Liver (tissue), 10 donors: ENCODE measurements at places on chromosomes 2 and 18. TPM values are rescaled to one million over a fixed set of nuclear protein-coding genes. Genes with fewer than 3 reads are reported as not detected.

DNA sequence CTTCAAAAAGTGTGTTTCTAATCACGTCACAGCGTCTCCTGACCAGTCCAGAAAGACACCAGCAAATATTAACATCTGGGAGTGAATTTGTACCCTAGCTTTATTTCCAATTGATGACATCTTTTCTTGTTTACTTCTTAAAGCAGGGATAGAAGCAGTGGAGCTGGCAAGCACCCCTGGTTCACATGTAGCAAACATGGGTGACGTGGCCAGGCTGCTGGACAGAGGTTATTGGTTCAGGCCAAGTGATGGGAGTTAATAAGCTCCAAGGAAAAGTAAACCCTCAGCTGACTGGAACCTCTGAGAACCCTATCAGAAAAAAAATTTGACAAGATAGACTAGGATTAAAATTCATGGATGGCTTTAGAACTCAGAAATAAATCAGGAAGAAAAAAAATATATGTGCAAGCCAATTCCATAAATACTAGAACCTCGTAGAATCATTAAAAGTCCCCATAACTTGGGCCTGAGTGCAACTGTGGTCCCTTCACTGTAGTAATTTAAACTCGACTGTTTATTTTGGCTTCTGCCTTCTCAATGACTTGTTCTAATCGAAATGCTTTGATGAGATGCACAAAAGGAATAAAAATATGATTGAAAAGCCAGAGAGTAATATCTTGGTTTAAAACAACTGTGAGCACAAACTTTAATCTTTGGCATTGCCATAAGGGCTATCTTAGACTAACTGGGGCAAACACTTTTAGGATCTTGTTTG is 121.5 kb upstream of the CTAGE1 start:
- H3K27ac ChIP-seq: peak overlapping the region; percentile 41
- peaks cover 8% of the 10 kb centered on the region for H3K4me1 ChIP-seq
- H3K4me3 ChIP-seq: no peak overlapping the region
- no peak for DNase-seq

DNA sequence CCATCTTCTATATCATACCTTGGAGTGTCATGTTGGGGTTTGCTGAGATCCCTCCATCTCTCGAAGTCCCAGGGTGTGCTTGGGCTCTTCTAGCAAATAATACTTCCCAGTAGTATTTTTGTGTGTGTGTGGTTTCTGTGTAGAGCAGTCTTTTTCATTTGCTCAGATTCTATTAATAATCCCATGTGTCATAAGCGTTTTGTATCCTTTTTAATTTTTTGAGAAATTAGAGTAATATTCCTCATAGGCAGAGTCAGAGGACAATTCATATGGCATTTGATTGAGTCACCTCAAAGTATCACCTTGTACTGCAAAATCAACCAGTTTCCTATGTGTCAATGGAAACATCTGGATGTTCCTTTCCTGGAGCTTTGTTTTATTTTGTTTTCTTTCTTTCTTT is 37.4 kb upstream of the PPP1R1C start:
- H3K4me1 ChIP-seq: peaks cover 15% of the 10 kb centered on the region
- no peak overlapping the region for H3K27ac ChIP-seq
- H3K27me3 ChIP-seq: no peaks in the 10 kb centered on the region
- H3K36me3 ChIP-seq: no peaks in the 10 kb centered on the region
- H3K4me3 ChIP-seq: no peak overlapping the region

- no peak for DNase-seq
- no peaks in the 10 kb centered on the region for H3K27me3 ChIP-seq
- no peaks in the 10 kb centered on the region for H3K4me1 ChIP-seq
- peaks cover 13% of the 10 kb centered on the region for H3K36me3 ChIP-seq
These were observed 21.5 kb upstream of the ZSCAN30 start for GRCh38 chr18:35311496-35311895.

- DNase-seq: no peak
- H3K4me3 ChIP-seq: no peak overlapping the region
- no peaks in the 10 kb centered on the region for H3K36me3 ChIP-seq
- H3K27me3 ChIP-seq: no peaks in the 10 kb centered on the region
These were observed 8.7 kb downstream of the CNRIP1 start for GRCh38 chr2:68311033-68311432.

- peak; percentile 63 for DNase-seq
- H3K27me3 ChIP-seq: no peaks in the 10 kb centered on the region
- no peaks in the 10 kb centered on the region for H3K36me3 ChIP-seq
- H3K27ac ChIP-seq: no peak overlapping the region
- H3K4me1 ChIP-seq: no peaks in the 10 kb centered on the region
- no peak overlapping the region for H3K4me3 ChIP-seq
These were observed 98.2 kb upstream of the HNMT start for GRCh38 chr2:137865954-137866540.

DNA sequence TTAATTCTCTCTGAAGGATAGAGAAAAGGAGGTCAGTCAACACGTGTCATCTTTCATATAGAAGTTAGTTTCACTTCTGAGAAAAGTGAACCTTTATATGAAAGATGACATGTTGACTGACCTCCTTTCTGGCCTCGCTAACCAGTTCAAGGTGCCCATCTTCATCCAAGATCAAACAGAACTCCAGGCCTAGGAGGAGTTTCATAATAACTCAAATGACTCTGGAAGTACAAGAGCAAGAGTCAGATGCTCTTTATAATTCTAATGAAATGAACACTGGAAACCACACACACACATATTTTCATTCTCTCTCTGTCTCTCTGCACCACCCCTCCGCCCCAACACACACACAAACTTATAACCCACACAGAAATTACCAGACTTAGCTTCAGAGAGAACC is 16.3 kb downstream of the ANKRD44 start:
- no peak for DNase-seq
- no peaks in the 10 kb centered on the region for H3K4me1 ChIP-seq
- no peaks in the 10 kb centered on the region for H3K36me3 ChIP-seq
- H3K4me3 ChIP-seq: no peak overlapping the region
- H3K27ac ChIP-seq: no peak overlapping the region

DNA sequence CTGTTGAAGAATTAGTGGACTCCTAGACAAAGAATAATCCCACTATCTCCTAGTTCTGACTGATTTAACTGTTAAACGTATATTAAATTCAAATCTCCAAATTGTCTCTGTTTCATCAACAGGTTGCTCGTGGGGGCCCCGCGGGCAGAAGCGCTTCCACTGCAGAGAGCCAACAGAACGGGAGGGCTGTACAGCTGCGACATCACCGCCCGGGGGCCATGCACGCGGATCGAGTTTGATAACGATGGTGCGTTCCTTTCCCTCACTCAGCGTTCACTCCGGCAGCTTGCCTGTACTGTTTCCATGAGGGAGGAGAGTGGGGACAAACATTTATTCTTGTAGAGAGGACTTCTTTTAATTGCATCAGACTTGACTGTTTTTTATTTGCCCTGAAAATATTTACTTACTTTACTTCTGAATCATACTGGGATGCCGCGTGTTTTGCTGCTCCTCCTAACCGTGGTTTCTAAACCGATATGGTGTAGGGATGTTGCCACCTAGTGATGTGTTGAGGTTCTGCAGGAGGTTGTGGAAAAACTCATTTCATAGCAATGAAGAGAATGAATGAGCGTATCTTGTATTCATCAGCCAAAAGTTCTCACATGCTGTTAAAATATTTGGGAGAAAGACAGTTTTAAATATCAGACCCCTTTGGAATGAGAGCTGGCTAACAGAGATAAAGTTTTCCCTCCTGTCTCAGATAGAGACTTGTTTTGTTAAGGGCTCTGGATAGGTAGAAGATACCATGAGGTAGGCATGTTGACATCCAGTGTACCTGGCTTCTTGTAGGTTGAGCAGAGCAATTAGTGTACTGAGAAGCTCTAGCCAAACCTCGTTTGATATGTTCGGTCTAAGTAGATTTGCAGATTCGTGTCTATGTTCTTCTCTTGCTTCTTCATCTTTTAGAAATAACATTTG is 38.3 kb downstream of the ITGA6 start:
- H3K4me3 ChIP-seq: no peak overlapping the region
- no peaks in the 10 kb centered on the region for H3K27me3 ChIP-seq

DNA sequence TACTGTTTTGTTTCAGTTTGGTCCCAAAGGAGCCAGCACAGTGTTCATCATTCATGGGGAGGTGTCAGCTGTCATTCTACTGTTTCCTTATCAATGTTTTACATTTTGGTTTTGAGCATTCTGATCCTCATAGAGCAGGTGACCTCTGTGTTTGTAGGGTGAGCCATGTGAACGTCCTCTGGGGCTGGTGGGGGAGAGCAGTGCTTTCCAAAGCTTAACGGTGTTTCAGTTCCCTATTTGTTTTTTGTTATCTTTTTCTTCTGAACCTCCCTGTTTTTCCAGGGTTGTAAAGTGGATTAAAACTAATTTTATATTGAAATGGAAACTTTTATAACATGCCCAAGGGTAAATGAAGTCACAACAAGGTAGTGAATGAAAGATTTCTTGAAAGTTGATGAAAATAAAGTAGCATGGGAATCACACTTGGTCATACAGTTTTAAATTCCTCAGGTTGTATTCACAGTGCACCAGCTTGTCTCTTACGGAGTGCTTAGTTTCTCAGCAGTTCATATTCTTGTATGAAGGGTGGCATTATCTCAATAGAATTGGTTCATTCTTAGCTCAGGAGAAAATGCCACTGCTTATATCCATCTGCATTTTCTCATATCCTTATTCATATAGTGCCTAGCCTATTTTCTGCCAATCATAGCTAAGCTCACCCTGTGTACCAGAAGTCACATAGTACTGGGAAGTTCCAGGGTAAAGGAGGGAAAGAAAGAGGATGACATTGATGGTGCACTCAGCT is 54.5 kb downstream of the MAP4K4 start:
- no peaks in the 10 kb centered on the region for H3K27me3 ChIP-seq
- H3K4me3 ChIP-seq: no peak overlapping the region
- peak overlapping the region; percentile 61 for H3K27ac ChIP-seq
- no peak for DNase-seq
- H3K4me1 ChIP-seq: peaks cover 70% of the 10 kb centered on the region

- no peak overlapping the region for H3K27ac ChIP-seq
- no peaks in the 10 kb centered on the region for H3K4me1 ChIP-seq
- no peak overlapping the region for H3K4me3 ChIP-seq
- H3K36me3 ChIP-seq: no peaks in the 10 kb centered on the region
- no peak for DNase-seq
These were observed 75.9 kb downstream of the INHBB start for GRCh38 chr2:120421830-120422175.

GRCh38 chr18:29326214-29326613 is 1149.3 kb upstream of the CDH2 start:
- H3K4me3 ChIP-seq: no peak overlapping the region
- no peak for DNase-seq
- no peaks in the 10 kb centered on the region for H3K4me1 ChIP-seq

GRCh38 chr2:183349091-183349490 is 224.8 kb downstream of the NUP35 start:
- H3K4me1 ChIP-seq: no peaks in the 10 kb centered on the region
- H3K27ac ChIP-seq: no peak overlapping the region
- DNase-seq: no peak
- H3K36me3 ChIP-seq: no peaks in the 10 kb centered on the region
- H3K4me3 ChIP-seq: no peak overlapping the region
- no peaks in the 10 kb centered on the region for H3K27me3 ChIP-seq

DNA sequence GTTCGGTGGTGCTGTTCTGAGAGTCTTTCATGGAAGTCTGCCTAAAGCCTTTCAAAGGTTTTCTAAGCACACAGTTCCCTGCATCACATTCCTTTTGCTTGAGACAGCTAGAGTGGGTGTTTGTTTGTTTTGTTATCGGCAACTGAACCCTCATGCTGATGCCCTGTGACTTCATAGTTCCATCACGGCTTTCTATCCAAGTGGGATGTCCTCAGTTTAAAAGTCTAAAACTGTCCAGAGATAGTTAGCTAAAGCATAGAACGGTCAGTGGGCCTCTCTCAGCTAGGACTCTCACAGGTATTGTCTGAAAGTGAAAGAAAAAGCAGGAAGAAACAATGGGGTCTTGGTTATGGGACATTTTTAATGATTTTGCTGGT is 337.3 kb downstream of the OSR1 start:
- H3K4me1 ChIP-seq: no peaks in the 10 kb centered on the region
- no peaks in the 10 kb centered on the region for H3K36me3 ChIP-seq
- H3K27me3 ChIP-seq: no peaks in the 10 kb centered on the region
- DNase-seq: no peak

GRCh38 chr2:102470168-102470567 is 2.9 kb upstream of the SLC9A4 start:
- H3K4me3 ChIP-seq: no peak overlapping the region
- no peak for DNase-seq
- no peak overlapping the region for H3K27ac ChIP-seq
- no peaks in the 10 kb centered on the region for H3K27me3 ChIP-seq

- H3K4me1 ChIP-seq: peaks cover 87% of the 10 kb centered on the region
- H3K36me3 ChIP-seq: no peaks in the 10 kb centered on the region
- no peaks in the 10 kb centered on the region for H3K27me3 ChIP-seq
- peak overlapping the region; percentile 4 for H3K27ac ChIP-seq
- no peak for DNase-seq
These were observed 37.5 kb downstream of the TBC1D8 start for GRCh38 chr2:101113441-101114267.

GRCh38 chr18:13439461-13439860 is 220.9 kb downstream of the LDLRAD4 start:
- peaks cover 9% of the 10 kb centered on the region for H3K4me1 ChIP-seq
- no peaks in the 10 kb centered on the region for H3K27me3 ChIP-seq
- H3K36me3 ChIP-seq: no peaks in the 10 kb centered on the region
- no peak overlapping the region for H3K4me3 ChIP-seq
- H3K27ac ChIP-seq: no peak overlapping the region

- DNase-seq: no peak
- no peak overlapping the region for H3K4me3 ChIP-seq
- no peaks in the 10 kb centered on the region for H3K27me3 ChIP-seq
- H3K27ac ChIP-seq: no peak overlapping the region
- no peaks in the 10 kb centered on the region for H3K36me3 ChIP-seq
These were observed 211.1 kb downstream of the TMEM163 start for GRCh38 chr2:134507697-134508096.

DNA sequence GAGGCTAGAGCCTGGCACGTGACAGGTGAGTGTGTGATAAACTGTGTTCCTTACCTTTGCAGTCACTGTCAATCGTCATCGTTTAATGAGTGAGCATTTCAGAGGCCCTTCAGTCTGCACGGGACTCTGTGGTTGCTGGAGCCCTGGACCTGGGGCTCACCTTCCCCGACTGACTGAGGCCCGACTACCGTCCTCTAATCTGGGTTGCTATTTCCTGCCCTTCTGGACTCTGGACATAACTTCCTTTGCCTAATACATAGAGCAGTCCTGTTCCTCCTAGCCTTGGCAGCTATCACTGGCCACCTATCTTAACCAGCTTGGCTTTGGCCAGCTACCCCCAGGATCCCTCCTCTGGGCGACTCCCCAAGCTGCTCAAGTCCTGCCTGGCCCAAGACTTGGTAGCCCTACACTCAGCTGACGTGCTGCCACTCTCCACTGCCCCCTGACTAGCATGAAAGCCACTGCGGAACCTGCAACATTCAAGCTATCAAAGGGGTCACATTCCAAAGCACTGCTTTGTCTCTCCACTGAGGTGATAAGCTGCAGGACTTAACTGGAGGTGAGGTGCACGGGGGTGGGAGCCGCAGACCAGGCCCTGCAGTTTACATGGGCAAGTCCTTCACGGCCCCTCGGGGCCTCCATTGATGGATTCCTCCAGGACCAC is 11.1 kb upstream of the RAB17 start:
- no peak overlapping the region for H3K4me3 ChIP-seq
- H3K36me3 ChIP-seq: no peaks in the 10 kb centered on the region
- no peaks in the 10 kb centered on the region for H3K4me1 ChIP-seq
- peak overlapping the region; percentile 14 for H3K27ac ChIP-seq

Gene GAREM1
- total RNA-seq: 1.7 TPM

Gene HRH4
- total RNA-seq: 0.17 TPM

Gene SERPINB13
- not detected for total RNA-seq

Gene KCNG2
- total RNA-seq: 0.08 TPM

Gene TMEM169
- total RNA-seq: 0.75 TPM

Gene CFAP53
- total RNA-seq: 0.09 TPM

Gene CCDC121
- 1.6 TPM for total RNA-seq

Gene ABCG8
- total RNA-seq: 81.2 TPM

Gene CYP26B1
- total RNA-seq: 0.47 TPM

Gene ECEL1
- 1.8 TPM for total RNA-seq
